ENCODE measurements at places on chromosomes 5 and 9.

- DNase-seq, result no peak
Measured at GRCh38 chr9:124353811-124354274, 61.4 kb downstream of the PSMB7 start.

- peak; percentile 58 for DNase-seq
Measured at GRCh38 chr9:106859957-106860720, 2.8 kb upstream of the ZNF462 start.

DNA sequence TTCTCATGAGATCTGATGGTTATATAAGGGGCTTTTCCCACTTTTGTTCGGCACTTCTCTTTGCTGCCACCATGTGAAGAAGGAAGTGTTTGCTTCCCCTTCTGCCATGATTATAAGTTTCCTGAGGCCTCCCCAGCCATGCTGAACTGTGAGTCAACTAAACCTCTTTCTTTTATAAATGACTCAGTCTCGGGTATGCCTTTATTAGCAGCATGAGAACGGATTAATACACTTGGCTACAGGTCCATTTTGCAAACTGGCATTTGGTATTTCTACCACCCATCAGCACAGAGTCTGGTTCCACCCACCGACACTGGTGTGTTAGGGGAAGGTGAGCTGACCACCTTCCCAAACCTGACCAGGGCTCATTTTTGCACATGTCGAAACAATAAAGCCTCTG is 47.9 kb upstream of the RARS1 start:
- DNase-seq, result no peak

DNA sequence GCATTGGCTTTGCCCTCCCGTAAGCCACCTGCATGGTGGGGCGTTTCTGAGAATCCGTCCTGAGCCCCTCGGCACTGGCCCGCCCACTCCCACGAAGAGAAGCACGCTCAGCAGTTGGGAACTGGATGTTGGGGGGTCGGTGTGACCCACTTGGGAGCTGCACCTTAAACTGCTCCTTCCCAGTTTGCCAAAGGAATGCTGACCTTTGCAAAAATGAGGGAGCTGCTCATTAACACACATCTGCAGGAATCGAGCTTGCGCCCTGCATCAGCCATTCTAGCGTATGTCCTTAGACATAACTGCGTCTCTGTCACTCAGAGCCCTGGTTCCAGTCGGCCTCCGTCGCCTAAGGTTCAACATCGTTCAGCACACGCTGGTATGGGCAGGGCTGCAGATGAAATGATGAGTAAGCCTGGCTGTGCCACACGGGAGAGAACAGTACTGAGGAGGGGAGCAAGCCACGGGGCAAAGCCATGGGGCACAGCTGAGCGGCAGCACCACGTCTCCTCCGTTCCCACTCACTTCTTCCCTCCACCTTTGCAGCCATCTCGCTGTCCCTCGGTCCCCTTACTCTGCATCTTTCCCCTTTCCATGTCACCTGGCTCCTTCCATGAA is 28.8 kb upstream of the NCS1 start:
- DNase-seq, result no peak

DNA sequence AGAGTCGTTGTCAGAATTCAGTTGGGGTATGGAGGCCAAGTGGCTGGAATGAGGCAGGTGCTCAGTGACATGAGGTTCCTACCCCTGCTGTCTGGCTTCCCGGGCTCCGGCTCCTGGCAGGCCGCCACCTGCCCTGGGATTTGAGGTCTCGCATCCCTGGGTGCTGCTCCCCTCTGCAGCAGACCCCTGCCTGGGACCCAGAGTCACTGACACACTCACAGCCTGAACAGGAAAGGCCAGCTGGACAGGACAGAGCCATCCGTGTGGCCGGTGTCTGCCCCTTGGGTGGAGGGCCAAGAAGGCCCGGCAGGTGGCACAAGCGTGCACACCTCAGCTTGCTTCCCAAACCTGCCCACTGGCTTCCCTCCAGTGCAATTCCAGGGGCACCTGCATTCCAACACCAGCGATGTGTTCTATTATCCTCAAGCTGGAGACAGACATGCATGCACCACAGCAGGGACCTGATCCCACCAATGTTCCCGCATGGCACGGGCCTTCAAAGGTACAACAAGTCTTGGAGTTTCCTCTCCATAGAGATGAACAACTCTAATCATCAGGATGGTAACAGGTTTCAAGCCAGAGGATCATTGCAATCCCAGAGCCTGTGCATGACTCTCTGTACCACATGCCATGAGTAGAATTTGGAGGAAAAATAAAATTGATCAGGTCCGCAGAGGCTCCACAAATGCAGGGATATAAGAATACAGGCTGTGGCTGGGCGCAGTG is 45.6 kb upstream of the RNF130 start:
- DNase-seq, result no peak

DNA sequence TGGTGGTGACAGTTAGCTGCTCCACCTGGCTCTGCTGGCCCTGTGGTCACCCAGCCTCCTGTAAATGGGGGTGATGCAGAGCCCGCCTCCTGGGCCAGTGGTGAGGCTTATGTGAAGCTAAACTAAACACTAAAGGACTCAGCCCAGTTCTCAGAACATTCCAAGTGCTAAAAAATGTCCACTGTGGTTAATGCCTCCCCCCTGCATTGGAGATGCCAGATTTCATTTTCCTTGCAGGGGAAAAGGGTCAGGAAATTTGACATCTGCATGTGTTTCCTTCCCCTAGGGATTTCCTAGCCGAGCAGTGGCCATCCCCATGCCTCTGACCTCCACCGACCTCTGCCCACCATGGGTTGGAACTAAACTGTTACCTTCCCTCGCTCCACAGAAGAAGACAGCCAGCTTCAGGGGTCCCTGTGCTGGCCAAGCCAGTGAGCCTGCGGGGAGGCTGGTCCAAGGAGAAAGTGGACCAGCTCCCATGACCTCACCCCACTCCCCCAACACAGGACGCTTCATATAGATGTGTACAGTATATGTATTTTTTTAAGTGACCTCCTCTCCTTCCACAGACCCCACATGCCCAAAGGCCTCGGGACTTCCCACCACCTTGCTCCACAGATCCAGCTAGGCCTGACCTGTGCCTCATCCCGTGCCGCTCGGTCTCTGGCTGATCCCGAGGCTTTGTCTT is 13.0 kb downstream of the CD74 start:
- no peak for DNase-seq

DNA sequence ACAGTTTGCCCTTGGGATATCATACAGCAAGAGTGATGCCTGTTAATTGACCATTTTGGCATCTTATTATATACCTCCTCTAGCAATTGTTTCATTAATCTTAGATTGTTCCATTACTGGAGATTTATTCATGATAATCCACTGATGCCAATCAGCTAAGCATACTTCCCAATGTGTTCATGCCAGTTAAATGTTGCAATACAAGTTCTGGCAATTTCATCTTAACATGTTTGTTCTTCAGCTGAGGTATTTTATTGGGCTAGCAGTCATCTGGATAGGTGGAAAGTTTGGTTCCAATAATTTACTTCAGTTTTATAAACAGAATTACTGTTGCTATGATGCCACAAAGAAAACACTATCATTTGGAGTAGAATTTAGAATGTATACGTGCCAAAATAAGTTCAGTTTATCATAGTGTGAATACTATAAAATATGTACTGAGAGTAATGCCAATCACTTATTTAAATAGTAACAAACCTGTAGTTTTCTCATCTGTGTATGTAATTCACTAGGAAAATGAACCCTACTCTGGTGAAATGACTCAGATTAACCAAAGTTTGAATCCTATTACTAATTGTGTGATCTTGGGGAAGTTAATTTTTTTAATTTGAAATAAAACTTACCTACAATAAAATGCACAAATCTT is 27.9 kb upstream of the IL31RA start:
- no peak for DNase-seq

DNA sequence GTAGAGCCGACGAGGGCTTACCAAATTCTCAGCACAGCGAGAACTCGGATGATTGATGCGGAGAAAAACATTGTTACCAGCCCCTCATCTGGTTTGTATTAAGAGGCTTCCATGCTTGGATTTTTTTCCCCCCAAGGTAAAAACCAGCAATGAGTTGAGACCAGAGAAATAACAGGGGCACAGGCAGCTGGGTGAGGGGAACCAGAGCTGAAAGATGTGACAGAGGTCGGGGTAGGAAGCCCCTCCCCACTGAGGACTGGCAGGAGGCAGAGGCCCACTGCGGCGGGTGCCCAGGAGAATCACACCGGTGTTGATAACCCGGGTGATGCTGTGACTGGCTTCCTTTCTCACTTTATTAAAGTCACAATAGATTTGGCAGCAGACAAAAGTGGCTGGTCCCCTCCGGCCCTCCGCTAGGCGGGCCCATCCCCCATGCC is 116.5 kb upstream of the PHYKPL start:
- DNase-seq, result no peak

DNA sequence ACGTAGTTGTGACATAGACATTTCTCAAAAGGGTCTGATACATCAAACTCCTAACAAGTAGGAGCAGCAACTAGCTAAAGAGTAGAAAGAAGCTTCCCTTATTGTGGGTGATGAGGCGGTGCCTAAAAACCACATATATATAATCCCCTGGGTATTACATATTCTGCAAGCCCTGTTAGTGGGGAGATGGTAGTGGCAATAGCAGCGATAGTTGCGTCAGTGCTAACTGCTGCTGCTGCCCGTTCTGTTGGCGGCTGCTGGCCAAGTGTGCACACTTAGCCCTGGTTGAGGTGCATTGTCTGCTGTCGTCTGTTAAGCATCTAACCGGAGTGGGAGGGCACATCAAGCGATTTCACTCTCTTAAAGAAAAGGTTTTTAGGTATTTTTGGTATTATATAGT is 35.8 kb downstream of the VLDLR start:
- no peak for DNase-seq

DNA sequence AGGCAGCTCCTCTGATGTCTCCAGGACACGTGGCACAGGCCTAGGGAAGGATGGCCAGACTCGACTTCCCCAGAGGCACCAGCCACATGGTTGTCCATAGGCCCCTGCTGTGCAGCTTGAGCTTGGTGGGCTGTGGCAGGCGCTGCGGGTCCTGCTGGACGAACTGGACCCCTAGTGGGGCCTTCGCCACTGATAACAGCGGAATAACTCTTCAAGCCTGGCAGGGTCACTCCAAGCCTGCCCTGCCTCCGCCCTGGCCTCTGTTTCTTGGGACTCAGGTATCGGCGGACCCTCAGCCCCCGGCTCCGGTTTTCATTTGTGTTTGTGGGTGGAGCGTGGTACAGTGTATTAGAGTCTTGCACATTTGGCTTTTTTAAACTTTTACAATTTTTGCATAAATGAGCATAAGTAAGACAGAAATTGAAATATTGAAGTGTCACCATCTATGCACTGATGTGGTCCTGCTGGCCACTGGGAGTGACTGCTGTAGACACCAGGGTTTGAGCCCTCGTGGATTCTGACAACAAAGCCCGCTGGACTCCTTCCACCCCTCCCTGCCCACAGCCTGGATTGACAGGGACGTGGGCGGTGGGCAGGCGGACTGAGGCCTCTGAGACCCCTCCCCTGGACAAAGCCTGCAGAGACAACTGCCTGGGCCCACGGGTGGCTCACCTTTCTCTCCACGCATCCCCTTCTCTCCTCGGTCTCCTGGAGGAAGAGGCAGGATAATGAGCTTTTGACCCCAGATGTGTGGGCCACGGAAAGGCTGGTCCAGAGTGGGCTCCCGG is 3.8 kb downstream of the FCN1 start:
- no peak for DNase-seq

DNA sequence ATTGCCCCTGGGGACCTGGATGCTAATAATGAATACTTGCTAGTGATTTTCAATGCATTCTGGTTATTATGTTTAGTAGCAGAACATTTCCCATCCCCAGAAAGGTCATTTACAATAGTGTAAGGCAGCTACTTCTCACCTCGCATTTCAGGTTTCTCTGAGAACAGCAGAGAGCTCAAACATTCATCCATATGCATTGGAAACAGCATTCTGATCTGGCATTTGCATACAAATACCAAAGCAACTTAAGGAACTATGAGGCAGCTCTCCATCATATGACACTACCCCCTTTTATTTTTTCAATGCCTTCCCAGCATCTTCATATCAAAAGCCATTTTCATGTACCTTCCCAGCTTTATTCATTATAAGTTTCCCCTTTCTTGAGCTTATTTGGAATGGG is 6.4 kb downstream of the PPP2R2B start:
- DNase-seq, result no peak

DNA sequence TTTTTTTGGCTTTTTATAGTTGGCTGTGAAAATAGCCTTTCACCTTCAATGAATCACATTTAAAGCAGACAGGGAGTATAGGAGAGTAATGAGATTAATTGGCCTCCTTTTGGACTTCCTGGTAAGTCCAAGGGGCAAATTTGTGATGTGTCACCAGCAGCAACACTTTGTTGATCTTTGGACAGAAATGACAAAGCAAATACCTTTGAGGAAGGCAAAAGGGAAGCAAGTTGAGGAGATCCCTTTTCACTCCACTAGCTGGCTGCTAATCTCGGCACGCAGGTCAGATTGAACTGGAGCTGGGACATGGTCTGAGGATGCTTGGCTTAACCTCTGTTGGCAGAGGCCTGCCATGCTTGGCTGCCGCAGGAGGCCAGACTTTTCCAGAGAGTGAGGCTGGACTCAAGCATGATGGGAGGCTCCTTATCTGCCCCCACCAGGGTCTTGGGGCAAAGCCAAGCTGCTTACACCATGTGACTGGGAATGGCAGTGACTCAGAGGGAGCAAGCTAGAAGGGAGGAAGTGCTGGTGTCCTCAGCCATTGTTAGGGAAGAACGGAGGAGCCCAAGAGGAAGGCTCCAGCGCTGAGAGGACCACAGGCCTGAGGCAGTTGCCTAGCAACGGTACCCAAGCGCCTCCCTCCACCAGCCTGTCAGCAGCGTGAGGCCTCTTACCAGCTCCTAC is 174.5 kb upstream of the MAP1B start:
- DNase-seq, result no peak

DNA sequence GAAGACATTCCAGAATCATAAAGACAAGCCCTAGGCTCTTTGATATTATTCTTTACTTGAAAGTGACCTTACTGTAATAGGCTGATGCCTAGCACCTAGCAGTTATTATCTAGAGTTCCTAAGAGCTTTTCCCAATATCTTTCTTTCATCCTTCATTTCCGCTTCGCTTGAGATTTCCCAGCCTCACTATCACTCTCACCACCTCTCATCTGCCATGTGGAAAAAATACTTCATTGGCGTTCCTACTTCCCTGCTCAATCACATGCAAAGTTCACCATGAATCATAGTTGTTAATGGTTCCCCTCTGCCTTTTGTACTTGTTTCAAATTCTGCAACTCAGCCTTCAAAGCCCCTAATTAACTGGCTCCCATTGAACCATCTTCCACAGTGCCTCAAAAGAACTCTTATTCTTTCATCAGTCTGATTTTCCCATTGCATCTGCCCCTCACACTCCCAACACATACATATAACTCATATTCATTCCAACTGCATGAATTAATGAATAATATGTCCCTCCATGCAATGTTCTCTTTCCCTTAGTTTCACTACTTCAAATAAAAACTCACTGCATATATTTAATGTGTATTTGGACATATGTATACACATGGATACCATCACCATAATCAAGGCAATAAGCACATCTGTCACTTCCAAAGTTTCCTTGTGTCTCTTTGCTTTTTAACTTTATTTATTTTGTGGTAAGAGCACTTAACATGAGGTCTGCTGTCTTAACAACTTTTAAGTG is 221.6 kb downstream of the PARP8 start:
- DNase-seq, result no peak

- peak; percentile 44 for DNase-seq
Measured at GRCh38 chr9:113649054-113649453, 185.5 kb downstream of the RGS3 start.

- peak; percentile 62 for DNase-seq
Measured at GRCh38 chr5:59275510-59276324, 617.8 kb downstream of the PDE4D start.

GRCh38 chr9:107228496-107229039 is 54.5 kb upstream of the RAD23B start:
- no peak for DNase-seq

- no peak for DNase-seq
Measured at GRCh38 chr9:130513078-130513477, 66.3 kb upstream of the FUBP3 start.

GRCh38 chr5:167816354-167816753 is 475.1 kb upstream of the WWC1 start:
- no peak for DNase-seq
